ENCODE measurements at places on chromosomes 12 and 14.

GRCh38 chr14:54175298-54175942 is 218.8 kb upstream of the BMP4 start:
- DNase-seq: peak; percentile 85

- peak; percentile 83 for DNase-seq
These were observed 636 bp downstream of the DUSP6 start for GRCh38 chr12:89351489-89352241.

GRCh38 chr12:7395950-7396349 is 48.0 kb downstream of the CD163L1 start:
- DNase-seq: no peak

- no peak for DNase-seq
These were observed 2.8 kb downstream of the CKB start for GRCh38 chr14:103519837-103520212.

DNA sequence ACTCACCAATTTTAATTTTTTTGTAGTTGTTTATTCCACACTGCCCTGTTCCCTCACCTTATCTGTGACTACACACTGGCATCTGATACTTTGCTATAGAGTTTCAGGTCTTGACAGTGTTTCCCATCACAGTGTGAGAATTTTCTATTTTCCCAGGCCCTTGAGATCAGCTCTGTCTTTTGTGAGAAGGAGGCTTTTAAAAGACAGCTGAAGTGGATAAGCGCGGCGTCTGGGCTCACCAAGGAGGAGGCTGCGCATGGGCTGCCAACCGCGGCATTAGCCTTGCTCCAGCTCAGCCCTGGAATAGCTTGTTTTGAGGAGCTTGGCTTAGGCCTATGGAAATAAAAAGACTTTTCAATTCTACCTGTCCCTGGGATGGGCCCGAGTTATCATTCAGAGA is 181.3 kb downstream of the RMST start:
- DNase-seq: no peak

DNA sequence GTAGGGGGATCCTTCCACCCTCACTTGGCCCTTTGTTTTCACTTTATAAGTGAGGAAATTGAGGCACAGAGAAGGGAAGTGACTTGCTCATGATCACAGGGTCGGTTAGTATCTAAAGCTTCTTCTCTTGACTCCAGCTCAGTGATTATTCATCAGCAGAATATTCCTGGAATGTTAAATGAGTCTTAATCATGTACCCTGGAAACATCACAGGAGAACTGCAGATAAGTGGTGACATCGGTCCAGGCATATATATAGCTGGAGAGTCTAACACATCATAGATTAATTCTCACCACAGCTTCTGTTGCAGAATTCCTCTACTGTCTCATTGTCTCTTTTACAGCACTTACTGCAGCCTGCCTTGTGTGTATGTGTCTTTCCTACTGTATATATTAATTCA is 69.9 kb downstream of the PAH start:
- DNase-seq: peak; percentile 11

GRCh38 chr14:48792376-48793024 is 793.7 kb downstream of the RPS29 start:
- no peak for DNase-seq

DNA sequence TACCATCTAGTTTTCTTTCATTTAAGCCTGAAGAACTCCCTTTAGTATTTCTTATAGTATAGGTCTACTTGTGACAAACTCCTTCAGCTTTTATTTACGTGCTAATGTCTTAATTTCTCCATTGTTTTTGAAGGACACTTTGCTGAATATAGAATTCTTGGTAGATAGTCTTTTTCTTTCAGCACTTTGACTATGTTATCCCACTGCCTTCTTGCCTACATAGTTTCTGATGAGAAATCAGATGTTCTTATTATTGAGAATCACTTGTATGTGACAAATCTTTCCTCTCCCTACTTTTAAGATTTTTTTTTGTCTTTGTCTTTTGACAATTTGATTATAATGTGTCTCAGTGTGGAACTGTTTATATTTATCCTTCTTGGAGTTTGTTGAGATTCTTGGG is 5.1 kb upstream of the MIS18BP1 start:
- no peak for DNase-seq

- DNase-seq: no peak
These were observed 91.8 kb downstream of the PLXNC1 start for GRCh38 chr12:94240171-94240570.

- peak; percentile 71 for DNase-seq
These were observed 7.7 kb upstream of the TMEM132D start for GRCh38 chr12:129911428-129912049.

DNA sequence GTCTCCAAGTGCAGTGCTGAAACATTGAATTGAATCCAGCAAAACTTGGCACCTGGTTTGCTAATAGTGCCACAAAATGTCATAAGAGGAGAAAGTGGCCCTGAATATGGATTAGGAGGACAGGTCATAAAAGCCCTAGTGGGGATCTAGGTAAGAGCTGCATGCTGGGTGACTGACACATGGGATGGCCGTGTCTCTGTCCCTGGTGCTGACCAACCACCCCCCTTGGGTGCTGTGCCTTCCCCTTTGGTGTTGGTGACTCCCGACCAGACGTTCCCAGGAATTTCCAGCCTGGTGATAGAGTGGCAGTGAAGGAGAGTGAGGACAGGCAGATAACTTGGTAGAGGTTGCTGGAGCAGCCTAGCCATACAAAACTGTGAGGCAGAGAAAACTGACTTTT is 142.8 kb downstream of the VRK1 start:
- DNase-seq: no peak

- DNase-seq: no peak
These were observed 208.7 kb upstream of the FOXN3 start for GRCh38 chr14:89625731-89626232.

DNA sequence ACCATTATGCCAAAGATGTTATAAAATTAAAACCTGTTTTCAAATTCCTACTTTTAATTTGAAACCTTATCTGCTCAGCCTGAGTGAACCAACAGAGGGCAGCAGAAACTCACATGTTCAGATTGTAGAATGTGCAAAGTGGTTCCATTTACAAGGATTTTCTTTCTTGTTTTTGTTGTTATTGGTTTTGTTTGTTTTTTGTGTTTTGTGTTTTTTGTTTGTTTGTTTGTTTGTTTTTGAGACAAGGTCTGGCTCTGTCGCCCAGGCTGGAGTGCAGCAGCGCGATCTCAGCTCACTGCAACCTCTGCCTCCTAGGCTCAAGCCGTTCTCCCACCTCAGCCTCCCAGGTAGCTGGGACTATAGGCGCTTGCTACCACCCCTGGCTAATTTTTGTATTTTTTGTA is 22.8 kb upstream of the GARIN2 start:
- DNase-seq: peak; percentile 78

DNA sequence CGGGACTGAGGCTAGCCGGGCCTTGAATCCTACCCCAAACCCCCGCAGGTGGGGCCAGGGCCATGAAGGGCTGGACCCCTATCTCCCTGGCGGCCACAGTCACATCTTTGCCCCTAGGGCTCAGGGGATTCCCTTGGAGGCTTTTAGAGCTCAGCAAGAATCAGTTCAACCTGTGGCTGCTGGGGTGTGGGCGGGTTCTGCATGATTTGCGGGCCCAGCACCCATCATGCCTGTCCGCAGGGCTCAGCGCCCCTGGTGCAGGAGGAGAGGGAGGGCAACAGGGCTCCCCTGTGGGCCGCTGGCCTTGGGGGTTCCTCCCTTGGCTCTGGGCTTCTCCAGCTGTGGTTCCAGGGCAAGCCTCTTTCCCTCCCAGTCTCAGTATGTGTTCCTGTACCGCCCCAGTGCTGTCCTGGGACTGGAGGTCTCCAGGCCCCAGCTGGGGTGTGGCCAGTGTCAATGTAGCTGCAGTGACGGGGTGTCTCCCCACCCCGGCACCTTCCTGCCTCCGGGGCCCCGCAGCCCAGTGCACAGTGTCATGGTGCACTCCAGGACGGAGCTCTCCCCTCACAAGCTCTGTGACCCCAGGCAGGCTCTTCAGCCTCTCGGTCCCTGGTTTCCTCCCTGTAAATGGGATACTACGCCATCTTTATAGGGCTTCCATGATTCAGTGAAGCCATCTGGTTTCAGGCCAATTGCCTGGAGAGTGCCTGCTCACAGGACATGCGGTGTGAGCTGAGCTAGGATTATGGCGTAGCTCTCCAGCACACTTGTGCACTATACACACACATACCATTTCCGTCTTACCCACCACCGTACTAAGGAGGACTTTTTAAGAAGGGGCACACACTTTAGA is 9.9 kb upstream of the LBHD2 start:
- no peak for DNase-seq

GRCh38 chr12:105677672-105678071 is 347.2 kb downstream of the C12orf75 start:
- DNase-seq: peak; percentile 58

DNA sequence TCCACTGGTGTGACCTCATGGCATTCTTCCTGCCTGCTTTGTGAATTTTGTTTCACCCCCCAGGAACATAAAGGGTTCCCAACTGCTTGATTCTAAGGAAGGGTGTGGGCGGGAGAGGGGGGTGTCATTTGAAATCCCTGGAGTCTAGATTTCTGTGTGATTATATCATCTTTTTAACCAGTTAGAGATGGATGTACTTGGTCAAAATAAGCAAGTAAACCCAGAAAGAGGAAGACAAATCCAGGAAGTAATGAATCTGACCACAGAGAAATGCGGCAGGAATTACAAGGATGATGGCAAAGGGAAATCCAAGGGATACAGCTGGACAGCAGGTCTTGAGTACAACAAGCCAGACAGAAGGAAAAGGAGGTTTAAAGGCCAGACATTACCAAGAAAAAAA is 38.9 kb downstream of the DMAC2L start:
- no peak for DNase-seq

GRCh38 chr12:64745980-64746379 is 13.2 kb downstream of the GNS start:
- DNase-seq: no peak

GRCh38 chr12:80100591-80100990 is 1.3 kb downstream of the OTOGL start:
- DNase-seq: no peak

DNA sequence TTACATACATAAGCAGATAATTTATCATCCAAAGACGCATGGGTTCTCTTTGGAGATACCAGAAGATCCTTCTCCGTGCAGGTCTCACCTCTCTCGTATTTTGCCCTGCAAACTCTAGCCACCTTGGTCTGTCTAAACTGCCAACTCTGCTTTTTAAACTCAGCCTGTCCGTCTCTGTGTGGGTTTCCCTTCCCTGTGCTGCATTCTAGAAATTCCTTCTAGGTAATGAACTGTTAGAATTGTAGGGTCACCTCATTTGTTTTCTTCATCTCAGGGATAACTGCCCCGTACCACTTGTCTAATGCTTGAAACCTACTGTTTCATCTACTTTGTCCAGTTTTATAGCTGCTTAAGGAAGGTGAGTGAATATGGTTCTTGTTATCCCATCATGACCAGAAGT is 45.4 kb upstream of the CCDC196 start:
- DNase-seq: no peak

DNA sequence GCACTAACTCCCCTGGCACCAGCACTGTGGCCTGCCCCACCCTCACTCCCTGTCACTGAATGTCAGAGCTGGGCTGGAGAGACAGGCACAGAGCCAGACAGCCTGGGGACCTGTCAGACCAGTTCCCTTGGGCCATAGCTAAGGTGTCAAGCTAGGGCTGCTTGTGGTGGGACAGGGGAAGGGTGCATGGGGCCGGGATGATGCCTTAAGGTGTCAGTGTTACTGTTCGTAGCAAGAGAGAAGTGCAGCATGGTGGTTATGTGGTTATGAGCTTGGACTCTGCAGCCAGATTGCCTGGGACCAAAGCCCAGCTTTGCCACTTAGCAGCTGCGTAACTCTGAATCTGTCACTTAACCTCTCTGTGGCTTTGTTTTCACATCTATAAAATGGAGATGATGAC is 3.8 kb downstream of the RAPGEF3 start:
- DNase-seq: no peak

All from activated CD4-positive, alpha-beta T cell treated with anti-CD3 and anti-CD28 coated beads, Interleukin-2, amount 10 ng/mL, durations not matched to agents 24 days and 14 days (primary cell).